ENCODE measurements at places on chromosomes 2 and 18. TPM values are rescaled to one million over a fixed set of nuclear protein-coding genes. Genes with fewer than 3 reads are reported as not detected.

TMEM17 gene
- 0.70 TPM for total RNA-seq

TEX44 gene
- total RNA-seq, result not detected

ALPI gene
- not detected for total RNA-seq

- no peak for DNase-seq
Observed at GRCh38 chr2:24771764-24772586, 21.2 kb downstream of the PTRHD1 start.

- DNase-seq, result no peak
Observed at GRCh38 chr2:88615822-88616221, 11.4 kb downstream of the EIF2AK3 start.

- no peak for DNase-seq
Observed at GRCh38 chr18:41695441-41695840, 259.6 kb upstream of the PIK3C3 start.

DNA sequence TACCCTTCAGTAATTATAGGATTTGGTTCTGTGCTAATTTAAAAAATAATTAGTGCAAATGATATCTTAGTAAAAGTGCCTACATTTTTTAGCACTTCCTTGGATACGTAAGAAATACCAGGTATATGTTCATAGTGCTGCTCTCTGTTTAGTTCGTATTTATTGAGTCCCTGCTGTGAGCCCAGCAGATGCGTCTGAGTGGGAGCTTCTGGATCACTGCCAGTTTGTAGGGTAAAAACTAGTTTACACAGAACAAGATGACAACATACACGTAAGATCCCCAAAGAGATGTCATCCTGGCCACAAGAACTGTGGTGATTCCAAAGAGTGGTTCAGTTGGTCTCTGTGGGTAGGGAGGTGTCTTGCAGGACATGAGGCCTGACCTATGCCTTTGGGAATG, 103.2 kb downstream of the CTIF start:
- no peak for DNase-seq

DNA sequence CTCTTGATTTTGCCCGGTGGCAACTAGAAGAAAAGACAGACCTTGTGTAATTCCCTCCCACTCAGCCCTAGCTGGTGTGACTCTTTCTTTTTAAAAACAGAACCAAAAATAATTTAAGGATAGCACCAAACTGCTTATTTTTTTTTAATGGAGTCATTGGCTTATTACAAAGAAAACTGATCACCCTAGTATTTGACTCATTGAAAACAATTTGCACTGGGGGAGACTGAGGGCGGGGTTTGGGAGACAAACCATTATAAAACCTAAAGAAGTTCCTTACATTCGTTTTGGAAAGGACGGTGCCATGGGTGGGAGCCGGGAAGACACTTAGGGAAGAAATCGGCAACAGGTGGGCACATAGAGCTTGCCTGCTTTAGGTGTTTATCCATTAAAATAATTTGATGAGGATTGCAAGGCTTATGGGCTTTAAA, 2.5 kb downstream of the PAX3 start:
- no peak for DNase-seq

DNA sequence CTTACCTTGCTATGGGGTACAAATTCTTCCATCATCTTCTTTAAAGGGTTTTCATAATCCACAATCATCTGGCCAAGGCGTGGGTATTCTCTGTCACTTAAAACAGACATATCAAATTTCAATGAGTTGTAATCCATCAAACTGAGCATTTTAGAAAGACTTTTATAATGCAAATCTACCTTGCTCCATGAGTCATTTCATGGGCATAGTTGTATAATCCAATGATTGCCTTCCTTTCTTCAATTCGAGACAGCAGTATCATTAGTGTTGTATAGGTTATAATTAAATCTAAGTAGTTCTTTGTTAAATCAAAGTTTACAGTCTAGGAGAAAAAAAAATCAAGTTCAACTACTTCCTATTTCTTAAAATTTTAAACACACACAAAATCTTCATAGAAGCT, 36.3 kb downstream of the NCKAP1 start:
- no peak for DNase-seq

- no peak for DNase-seq
Observed at GRCh38 chr18:50751490-50751889, 68.3 kb downstream of the MRO start.

GRCh38 chr18:778194-778927, 33.7 kb downstream of the YES1 start:
- no peak for DNase-seq

- no peak for DNase-seq
Observed at GRCh38 chr2:85780316-85781012, 26.7 kb downstream of the ATOH8 start.

GRCh38 chr2:62928015-62928414, 122.6 kb upstream of the OTX1 start:
- no peak for DNase-seq

DNA sequence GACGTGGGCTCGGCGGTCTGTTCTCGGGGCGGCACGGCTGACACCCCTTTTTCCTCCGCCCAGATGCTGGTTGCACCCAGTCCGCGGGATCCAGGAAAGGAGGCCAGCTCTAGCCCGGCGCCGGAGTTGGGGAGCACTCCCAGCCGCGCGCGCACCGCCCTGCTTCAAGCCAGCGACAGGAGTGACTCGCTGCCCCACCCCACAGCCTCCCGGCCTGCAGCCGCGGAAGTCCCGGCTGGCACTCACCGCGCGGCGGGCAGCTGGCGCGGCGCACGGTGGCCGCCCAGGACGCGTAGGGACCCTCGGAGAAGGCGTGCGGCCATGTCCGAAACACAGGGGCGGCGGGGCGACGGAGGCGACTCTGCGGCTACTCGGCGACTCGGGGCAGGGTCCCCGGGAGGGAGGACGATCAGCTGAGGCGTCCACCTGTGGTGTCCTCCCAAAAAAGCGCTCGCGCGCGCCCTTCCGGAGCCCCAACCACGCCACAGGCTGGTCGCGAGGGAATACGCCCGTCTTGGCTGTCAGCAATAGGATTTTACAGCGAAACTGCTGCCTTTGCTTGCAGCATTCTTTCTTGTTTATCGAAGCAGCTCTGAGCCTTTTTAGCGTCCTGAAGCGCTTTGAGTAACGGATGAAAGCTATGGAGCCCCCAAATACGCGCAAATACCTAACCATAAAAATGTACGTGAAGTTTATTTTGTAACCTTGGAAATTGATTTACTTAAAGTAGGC, at the start of gene ACADL:
Gene ACADL (minus strand): TSS at position 507 of the 732 bp plus-strand sequence. CDS start 184 bp downstream, at position 323.
- peak; percentile 52 for DNase-seq

DNA sequence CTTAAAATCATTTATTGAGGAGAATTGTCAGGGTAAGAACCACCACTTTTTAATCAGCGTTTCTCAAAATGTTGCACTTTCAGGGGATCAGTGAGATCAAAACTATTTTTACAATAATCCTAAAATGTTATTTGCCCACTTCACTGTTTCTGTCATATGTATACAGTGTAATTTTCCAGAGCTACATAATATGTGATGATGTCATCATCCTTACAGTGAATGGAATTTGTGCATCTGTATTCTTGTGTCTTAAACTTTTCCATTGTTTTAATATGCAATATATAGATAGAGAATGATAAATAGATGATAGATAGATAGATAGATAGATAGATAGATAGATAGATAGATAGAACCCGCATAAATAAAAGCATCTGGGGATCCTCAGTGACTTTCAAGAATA, 518.0 kb downstream of the ADCYAP1 start:
- no peak for DNase-seq
